NCI-H1436 treated with DMSO at 0.1 percent for 48 hours (cell line): ENCODE measurements at places on chromosomes 4 and X.
A peak's percentile ranks its signal among the peaks of the same experiment; 100 is the strongest.

GRCh38 chrX:53547668-53548067 lies 113.5 kb upstream of the HSD17B10 start:
- no peak for DNase-seq

GRCh38 chr4:9927341-9928007 lies 93.8 kb downstream of the SLC2A9 start:
- no peak for DNase-seq

DNA sequence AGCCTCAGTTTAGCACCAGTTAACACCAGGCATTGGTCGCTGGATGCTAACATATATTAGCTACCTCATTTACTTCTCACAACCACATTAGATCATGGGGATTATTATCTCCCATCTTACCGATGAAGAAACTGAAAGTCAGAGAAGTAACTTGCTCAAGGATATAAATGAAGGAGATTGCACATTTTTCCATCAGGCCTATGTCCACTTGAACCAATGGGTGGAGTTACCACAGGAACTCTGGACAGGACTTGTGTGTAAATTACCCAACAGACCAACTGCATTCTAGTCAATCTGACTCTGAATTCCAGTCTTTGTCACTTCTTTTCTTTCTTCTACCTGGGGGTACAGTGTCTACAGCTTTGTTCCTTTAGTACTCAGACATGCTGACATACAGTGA lies 1.8 kb downstream of the LNX1 start:
- DNase-seq: no peak

- no peak for DNase-seq
Measured at GRCh38 chr4:164952551-164952950, 24.9 kb downstream of the TRIM61 start.

GRCh38 chr4:113008716-113009115 lies 40.7 kb upstream of the ANK2 start:
- no peak for DNase-seq

GRCh38 chrX:129982300-129983251 lies at the start of gene BCORL1:
TSS of gene BCORL1 (plus strand) at chrX:129982635. CDS start at chrX:130005232, 22,597 bp downstream.
- DNase-seq: peak; percentile 73

DNA sequence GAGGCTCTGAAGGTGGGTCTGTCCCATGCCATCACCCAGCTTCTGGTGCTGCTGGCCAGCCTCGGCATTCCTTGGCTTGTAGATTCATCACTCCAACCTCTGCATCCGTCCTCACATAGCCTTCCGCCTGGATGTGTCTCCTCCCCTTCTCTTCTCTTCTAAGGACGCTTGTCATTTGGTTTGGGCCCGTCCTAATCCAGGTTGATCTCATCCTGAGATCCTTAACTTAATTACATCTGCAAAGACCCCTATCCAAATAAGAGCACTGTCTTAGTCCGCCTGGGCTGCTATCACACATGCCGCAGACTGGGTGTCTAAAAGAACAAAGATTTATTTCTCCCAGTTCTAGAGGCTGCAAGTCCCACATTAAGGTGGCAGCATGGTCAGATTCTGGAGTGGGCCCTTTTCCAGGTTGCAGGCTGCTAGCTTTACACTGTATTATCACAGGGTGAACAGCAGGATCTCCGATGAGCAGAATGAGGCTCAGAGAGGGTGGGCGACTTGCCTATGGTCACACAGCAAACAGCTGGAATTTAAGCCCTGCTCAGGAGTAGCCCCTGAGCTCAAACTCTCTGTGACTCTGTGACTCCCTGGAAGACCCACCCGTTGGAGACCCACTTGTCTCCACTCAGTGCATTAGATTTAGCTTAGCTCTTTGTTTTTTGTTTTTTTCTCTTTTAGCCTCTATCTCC lies 113.1 kb downstream of the STK32B start:
- DNase-seq: no peak

DNA sequence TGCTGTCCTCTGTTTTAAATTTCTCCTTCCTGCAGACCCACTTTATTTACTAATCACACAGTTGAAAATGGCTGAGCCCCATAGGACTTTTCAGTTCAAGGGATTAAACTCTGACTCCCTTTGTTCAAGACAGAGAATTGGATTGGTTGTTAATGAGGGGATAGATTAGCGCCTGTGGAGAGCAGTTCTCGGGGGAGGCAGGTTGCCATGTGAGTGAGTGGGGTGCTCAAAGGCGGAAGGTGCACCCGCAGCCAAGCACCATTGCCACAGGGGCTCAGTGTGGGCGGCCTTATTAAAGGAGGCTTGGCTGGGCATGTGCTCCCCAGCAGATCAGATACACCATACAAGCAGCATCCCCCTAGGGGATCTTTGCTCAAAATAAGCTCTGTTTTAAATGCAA lies 7.9 kb upstream of the CBR4 start:
- peak; percentile 54 for DNase-seq

DNA sequence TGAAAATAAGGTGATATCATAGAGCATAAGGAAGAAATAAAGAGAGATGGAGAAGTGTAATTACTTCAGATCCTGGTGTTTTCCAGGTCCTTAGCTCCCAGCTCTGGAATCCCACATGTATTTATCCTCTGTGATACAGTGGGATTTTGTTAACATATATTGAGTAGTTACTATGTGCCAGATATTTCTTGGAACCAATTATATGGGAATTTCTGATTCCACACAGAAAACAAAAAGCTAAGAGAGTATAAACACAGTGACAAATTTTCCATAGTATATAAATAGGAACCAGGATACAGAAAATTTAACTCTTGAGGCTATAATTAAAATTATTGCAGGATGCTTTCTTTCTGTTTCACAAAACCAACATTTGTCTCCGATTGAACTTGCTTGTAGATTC lies 1067.5 kb downstream of the PCDH7 start:
- DNase-seq: no peak

DNA sequence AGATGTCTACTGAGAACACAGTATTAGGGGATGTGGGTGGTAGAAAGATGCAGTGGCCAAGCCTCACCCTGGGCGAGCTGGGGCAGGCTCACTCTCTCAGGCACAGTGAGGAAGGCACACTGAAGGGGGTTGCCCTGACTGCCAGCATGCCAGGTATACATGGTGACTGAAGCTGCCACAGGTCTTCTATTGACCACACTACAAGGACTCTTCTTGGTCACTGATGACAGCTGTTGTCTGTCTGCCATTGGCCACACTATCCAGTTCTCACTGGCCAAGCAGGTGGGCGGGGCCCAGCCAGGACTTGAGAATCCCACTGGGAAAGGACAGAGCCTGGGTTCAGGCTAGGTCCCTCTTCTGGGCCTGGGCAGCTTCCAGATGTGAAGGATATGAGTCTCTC lies 39.7 kb upstream of the TBC1D14 start:
- DNase-seq: no peak

- no peak for DNase-seq
Measured at GRCh38 chrX:39845233-39845632, 252.5 kb downstream of the BCOR start.

- DNase-seq: no peak
Measured at GRCh38 chr4:181465826-181466225, 777.4 kb upstream of the TENM3 start.

DNA sequence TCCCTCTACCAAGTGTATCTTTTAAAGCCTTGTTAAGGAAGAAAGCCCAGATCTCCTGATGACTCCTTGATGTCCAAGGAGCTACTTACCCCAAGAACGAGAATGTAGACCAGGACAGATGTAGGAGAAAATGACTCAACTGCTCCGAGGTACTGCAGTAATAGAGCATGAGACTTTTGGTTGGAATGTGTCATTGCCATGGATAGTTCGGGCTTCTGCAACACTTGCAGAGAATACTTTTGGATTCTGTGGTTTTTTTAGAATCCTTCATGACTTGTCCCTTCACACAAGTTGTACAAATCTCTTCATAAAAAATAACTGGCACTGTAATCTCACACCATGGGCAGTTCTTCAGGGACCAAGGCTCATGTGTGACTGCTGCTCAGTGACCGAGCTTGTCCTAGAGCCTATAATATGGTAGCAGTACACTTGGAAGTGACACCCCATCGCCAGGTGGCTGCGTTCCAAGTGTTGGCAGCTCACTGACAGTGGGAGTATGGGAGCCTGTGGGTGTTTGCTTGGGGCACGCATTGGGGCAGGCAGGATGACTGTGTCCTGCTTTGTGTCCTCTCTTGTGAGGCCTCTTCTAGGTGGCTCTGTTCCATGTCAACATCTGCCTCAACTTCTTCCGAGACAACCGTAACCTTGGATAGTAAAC lies 87.9 kb upstream of the WDR1 start:
- no peak for DNase-seq

GRCh38 chr4:83054928-83055327 lies 19.9 kb downstream of the COPS4 start:
- no peak for DNase-seq

DNA sequence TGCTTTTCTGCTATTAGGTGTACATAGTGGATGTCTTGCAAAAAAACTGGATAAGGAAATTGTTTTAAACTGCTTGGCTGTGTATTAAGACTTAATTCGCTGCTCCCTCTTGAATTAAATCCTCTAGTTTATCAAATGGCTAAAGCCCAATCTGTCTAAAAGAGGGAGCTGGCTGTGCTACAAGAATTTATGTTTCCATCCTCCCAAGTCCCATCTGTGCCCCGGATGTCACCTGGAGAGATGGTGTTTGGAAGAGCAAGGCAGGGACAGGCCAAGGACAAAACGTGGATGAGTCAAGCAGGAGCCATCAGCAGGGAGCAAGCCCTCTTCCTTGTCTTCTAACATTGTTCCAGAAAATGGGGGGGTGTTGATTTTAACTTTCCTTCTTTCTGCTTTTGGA lies 171.3 kb upstream of the LCORL start:
- DNase-seq: no peak

GRCh38 chr4:7806338-7807090 lies 133.1 kb downstream of the AFAP1 start:
- no peak for DNase-seq

- DNase-seq: no peak
Measured at GRCh38 chr4:105274504-105274903, 127.8 kb downstream of the TET2 start.

GRCh38 chrX:30015440-30015839 lies 199.9 kb upstream of the MAGEB2 start:
- DNase-seq: no peak

DNA sequence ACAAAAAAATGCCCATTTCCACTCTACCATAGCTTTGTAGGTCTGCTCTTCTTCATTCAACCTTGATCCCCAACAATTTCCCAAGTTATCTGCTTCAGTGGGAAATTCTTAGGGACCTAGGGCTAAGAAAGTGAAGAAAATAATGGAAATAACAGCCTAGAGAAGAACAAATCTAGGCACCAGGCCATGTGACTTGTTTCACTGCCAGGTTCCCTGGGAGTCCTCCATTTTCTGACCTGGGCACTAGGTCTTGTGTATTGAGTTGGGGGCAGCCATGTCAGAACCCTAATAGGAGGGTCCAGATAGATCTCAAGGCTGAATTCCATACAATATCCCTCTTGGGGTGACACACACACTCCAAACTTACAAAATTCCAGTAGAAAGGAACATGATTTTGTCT lies 194.6 kb upstream of the STK26 start:
- DNase-seq: no peak

GRCh38 chr4:119209077-119209476 lies 3.4 kb upstream of the USP53 start:
- DNase-seq: no peak

GRCh38 chr4:182853731-182854330 lies 63.4 kb downstream of the DCTD start:
- no peak for DNase-seq

DNA sequence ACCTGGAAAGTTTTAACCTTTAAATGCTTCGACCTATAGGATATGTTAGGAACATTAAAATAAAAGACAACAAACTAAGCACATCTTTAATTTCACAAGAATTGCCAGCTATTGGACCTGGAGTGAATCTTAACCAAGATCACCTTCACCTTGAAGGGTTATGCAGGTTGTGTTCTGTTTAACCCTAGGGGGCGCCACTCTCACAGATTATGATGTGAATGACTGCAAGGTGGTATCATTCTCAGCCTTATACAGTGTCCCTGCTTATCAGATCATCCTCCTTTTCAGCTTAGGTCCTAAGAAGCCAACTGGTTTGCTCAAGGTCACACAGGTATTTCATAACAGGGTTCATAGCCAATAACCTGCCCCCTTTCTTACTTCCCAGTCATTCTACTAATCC lies 23.5 kb downstream of the INTS6L start:
- DNase-seq: no peak

- DNase-seq: no peak
Measured at GRCh38 chr4:157992038-157992705, 180.7 kb downstream of the GASK1B start.

DNA sequence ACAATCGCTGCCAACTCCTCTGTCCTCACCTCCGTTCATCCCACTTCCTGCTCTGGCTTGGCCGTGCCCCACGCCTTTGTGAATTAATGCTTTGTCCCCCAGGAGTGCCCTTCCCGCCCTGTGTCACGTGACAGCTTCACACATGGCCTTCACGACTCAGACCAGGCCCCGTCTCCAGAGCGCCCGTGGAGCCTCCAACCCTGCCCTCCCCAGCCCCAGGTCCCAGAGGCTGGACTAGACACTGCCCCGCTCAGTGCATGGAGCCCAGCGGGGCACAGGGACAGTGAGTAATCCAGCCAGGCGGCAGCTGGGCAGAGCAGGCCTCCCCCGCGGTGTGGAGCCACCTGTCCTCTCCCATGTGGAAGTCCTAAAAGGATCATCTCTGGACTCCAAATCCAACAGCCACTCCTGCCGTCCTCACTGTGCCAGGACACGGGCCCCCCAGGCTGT lies 7.4 kb downstream of the ADRA2C start:
- DNase-seq: no peak

- no peak for DNase-seq
Measured at GRCh38 chr4:86218746-86219473, 140.9 kb downstream of the MAPK10 start.

DNA sequence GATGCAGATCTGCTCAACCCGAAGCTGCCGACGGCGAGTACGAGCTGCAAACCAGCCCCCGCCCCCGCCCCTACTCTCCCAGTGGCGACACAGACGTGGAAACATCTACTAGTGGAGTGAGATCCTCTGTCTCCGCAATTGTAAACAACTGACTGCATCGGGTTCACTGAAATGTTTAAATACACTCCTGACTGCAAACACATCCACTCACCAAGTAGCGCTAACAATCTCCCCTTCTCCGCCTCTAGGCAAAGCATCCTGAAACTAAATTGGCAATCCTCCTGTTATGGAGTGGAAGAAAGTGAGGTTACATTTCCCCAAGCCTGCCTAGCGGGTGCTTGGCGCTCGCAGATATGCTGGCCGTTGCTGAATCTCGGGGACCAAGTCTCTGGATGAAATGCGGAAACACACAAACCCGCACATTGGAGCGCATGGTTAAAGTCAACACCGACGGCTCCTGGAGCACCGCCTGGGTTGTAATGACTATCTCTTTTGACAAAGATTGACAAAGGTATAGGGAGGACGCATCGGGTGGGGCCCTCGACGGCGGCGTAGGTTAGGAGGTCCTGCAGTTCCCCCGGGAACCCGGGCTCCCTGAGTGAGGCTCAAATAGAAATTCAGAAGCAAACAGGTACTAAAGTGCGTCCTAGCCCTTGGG lies 117.0 kb upstream of the TEX13C start:
- DNase-seq: no peak

- DNase-seq: no peak
Measured at GRCh38 chr4:173835903-173836302, 305.9 kb upstream of the HAND2 start.

GRCh38 chrX:97751016-97751415 lies 867.3 kb downstream of the RPA4 start:
- DNase-seq: no peak

- no peak for DNase-seq
Measured at GRCh38 chr4:107148904-107149303, 112.8 kb upstream of the DKK2 start.
